HuH-7 (cell line): ENCODE measurements at places on chromosomes 1 and 21.
A peak's percentile ranks its signal among the peaks of the same experiment; 100 is the strongest.

GRCh38 chr1:229342656-229343569, at the start of gene CCSAP:
TSS of gene CCSAP (minus strand) at chr1:229343047. CDS start at chr1:229342465, 582 bp downstream.
- DNase-seq: peak; percentile 63

DNA sequence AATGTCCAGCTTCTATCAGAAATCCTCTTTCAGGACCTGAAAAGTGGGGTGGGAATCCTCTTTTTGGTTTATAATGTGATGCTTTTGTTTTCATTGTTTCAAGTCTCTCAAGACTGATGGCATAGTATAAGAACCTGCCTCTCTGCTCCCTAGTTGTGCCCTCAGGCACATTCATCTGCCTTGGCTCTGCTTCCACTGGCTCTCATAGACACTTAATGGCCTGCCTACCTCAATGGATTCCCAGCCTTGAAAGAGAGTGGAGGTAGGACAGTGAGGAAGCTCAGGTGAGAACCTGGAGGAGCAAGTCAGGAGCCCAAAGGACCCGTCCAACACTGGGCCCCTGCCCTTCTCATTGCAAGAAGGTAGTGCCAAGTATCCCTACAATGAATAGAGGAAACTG, 4.8 kb downstream of the TTLL7 start:
- DNase-seq: no peak

DNA sequence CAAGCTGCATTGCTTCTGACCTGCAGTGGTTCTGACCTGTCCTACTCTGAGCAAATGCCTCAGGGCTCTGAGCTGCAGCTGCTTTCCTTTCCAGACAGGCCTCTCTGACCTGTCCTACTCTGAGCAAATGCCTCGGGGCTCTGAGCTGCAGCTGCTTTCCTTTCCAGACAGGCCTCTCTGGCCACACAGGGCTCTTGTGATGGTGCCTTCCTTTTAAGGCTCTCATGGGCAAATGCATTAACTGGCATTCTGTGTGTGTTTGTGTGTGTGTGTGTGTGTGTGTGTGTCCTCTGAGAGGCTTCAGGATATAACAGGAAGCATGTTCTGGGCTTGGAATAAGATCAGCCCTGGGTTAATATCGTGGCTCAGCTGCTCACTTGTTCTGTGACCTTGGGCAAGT, 131.3 kb downstream of the NTPCR start:
- no peak for DNase-seq

DNA sequence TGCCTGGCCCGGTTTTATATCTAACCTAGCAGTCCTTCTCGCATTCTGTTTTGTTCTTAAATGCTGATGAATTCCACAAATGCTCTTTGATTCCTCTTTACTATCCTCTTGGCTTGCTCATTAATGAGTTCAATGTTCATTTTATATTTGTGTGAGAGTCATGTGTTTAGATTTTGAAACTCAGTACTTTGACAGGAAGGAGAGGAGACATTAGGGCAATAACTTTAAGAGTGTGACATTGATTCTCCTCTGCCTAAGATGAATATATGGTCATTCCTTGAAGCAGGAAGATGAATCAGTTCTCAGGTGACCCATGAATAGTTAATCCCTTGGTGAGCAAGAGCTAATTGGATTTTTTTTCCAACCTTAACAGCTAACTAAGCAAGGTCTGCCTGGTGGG, 84.1 kb downstream of the MRPS6 start:
- DNase-seq: no peak

DNA sequence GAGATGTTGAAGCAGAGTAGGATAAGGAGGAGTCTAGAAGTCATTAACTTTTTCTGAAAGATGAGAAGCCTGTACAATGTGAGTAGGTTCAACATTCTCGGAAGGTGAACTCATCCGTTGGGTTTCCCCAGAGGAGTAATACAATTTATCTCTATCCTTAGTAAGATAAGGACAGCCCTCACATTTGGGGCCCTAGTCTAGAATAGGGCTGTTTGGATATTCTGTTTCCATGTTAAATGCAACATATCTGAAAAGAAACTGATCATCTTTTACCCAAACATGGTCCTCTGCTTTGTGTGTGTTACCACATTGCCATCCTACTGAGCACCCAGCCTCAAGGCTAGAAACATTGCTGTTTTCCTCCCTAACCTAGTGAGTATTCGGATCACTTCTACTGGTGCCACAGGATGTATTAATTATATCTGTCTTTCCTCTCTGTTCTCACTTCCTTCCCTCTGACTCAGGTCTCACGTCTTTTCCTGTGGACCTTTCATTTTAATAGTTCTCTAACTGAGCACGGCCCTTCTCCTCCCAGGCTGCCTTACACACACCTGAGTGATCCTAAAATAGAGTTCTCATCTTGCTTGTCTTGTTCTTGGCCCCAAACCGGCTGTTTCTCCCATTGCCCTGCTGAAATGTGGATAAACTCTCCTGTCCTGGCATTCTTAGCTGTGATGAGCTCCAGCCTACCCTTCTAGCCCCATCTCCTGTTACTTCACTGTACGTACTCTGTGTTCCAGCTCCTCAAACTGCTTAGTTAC, 91.7 kb downstream of the CDC14A start:
- DNase-seq: no peak

- no peak for DNase-seq
Observed at GRCh38 chr1:19514391-19514831, 29.1 kb upstream of the CAPZB start.

- DNase-seq: peak; percentile 74
Observed at GRCh38 chr1:201348211-201348566, 29.3 kb downstream of the TNNT2 start.

DNA sequence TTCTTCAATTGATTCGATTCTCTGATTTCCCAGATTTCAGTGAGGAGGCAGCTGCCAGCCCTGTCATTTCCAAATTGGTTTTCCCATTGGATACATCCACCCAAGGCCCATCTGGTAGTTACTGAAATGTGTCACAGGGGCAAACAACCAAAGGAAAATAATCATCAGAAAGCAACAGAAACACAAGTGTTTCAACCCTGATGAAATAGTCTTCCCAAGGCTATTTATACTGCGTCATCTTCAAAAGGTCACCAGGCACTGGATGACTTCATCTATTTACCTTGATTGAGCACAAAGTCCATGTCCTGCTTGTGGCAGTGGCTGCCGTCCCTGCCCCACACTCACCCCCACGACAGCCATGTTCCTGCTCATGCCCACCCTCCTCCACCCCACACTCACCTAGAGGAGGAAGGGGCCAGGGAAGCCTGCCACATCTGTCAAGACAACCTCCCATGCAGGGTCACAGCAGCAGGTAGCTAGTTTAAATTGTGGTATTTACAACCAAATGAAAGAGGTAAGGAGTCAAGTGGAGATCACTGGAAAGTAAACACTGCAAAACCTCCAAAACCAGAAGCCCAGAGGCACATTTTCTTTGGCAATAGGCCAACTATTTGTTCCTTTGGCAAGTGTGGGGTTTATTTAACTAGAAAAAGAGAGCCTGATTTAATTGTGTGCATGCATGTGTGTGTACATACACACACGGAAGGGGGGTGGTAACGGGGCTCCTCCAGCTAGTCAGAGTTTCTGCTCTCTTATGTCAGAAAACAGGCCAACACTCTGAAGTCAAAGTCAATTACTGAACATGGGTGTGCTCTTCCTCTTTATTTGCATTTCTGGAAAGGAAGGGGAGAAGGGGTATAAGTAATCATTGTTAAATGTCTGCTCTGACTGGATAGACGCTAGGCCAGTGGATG, 49.5 kb upstream of the RAB4A start:
- DNase-seq: peak; percentile 69

GRCh38 chr1:38474738-38475623, 384.6 kb downstream of the RRAGC start:
- DNase-seq: no peak

GRCh38 chr21:25608044-25608737, 910 bp upstream of the MRPL39 start:
- peak; percentile 50 for DNase-seq

DNA sequence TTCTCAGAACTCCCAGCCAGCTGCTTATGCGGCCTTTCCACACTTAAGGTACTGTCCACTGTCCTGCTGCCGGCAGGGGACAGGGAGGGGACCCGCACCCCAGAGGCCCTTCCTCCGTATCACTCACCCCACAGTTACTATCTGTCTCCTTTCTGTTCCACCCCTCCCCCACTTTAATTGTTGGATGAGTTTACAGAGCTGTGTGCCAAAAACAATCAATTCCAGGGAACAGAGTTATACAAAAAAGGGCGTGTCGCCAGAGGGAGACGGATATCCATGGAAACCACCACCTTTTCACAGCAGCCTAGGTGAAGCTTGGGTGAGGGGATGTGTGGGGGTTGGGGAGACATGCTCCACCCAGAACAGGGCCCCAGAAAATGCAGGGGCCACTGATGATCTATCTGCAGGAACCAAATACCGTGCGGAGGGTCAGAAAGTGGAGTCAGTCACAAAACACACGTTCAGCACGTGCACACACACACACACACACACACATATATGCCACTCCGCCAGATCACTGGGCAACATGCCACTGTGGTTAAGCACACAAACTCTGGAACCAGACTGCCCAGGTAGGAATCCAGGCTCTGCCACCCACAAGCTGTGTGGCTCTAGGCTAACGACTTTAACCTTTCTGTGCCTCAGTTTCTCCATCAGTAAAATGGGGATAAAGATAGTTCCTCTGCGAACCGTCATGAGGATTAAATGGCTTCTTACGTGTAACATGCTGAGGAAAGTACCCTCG, 30.5 kb downstream of the CASZ1 start:
- no peak for DNase-seq

- no peak for DNase-seq
Observed at GRCh38 chr1:52792036-52792435, 50.5 kb upstream of the ZYG11A start.

GRCh38 chr1:221444346-221444745, 297.5 kb downstream of the DUSP10 start:
- DNase-seq: no peak

GRCh38 chr1:5478156-5478695, 514.0 kb downstream of the NPHP4 start:
- DNase-seq: no peak

DNA sequence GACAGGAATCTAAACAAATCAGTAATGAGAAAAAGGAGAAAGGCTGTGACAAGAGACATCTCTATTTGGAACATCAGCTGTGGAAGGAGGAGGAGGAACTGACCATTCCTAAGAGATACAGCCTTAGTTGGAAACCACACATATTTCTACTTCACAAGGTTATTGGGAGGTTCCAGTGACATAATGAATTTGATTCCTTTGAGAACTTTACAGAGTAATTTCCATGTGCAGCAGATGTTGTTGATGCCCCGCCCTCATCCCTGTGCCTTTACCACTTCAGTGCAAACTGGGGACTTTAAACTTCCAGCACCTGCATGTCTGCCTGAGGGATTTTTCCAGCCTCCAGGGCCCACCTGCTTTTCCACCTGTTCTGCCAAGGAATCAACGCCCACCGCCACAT, 9.3 kb upstream of the ST6GALNAC5 start:
- DNase-seq: no peak

- DNase-seq: no peak
Observed at GRCh38 chr1:167587872-167588271, 34.3 kb upstream of the CREG1 start.

DNA sequence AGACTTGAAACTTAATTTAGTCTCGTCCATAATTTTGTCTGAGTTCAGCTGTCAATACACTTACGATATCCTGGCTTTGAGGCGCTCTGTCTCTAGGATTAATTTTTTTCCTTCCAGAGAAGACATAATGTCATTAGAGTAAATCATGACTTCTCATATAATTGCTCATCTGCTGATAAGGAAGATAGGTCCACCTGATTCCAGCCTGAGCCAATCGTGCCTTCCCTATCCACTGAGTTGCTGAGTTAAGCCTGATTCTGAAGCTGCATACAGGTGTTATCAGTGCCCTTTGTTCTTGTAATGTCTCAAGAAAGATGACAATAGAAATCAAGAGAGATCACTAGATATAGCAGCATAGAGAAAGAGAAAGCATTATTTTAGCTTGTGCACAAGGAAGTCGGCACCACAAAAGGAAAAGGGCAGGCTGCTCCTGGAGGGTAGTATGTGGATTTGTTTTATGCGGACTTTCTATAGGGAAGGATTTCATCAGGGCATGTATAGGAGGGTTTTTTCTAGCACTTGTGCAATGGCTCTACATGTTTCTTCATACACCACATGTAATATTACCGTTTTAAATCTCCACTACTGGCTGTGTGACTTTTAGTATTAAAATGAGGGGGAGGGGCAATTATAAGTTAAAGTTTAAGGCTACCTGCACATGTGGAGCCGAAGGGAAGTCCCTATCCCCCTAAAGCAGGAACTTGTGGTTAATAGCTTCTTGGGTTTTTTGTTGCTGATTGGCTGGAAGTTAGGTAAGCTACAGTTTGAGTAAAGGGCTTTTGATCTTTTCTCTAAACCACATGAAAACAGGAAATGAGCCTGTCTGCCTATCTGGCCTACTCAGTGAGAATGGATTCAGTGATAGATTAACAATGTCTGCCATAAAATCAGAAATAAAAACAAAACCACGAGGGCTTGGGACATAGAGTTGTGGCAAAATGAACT, 133.4 kb downstream of the PLPPR5 start:
- DNase-seq: no peak
